Activated T-cell treated with anti-CD3 and anti-CD28 coated beads, Interleukin-2, amount 50 U/mL, for 72 hours (primary cell): ENCODE measurements at places on chromosomes 7 and 10. TPM values are rescaled to one million over a fixed set of nuclear protein-coding genes. Genes with fewer than 3 reads are reported as not detected.

- DNase-seq: no peak
Observed at GRCh38 chr7:123844712-123845219, at the start of gene HYAL4. Gene HYAL4 (plus strand): TSS chr7:123845169. CDS start chr7:123868274, 23,105 bp downstream.

GRCh38 chr7:139116999-139117398, 7.5 kb upstream of the ZC3HAV1 start:
- DNase-seq: no peak

- no peak for DNase-seq
Observed at GRCh38 chr7:22319424-22320403, 37.2 kb downstream of the RAPGEF5 start.

The HTR5A gene
- not detected for total RNA-seq

The CYP2C8 gene
- 0.36 TPM for total RNA-seq
